ENCODE measurements at places on chromosomes 4 and X. TPM values are rescaled to one million over a fixed set of nuclear protein-coding genes. Genes with fewer than 3 reads are reported as not detected.

DNA sequence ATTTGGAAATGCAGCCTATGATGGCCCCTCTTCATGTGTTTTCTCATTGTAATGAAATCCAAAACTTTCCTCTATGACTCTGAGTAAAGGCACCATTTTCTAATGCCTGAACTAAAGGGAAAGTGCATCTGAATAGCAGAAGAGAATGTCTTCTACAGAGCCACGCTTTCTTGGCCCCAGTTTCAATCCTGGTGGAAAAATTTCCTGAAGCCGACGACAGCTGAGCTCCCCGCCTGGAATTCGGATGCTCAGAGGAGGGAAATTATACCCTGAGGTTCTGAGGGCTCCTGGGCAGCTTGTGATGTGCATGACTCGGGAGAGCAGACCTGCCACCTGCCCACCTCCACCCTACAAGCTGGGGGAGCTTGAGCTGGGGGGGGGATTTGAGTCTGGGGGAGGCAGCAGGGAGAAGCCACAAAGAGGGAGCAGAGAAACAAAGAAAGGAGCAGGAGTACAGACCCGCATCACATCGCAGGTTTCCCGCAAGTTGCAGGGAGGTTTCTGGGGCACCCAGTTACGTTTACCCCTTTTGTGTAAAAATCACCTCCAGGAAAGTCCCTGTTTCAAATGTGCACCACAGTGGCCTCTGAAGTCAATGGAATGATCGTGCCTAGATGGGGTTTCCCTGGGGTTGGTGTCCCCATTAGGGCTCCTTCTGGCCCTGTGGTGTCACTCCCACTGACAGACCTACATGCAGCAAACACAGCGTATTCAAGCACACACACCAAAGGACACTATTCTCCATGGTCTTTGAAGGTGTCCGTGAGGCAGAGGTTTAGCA is 145.6 kb upstream of the RBPJ start:
- no peak for DNase-seq

AFM gene
- total RNA-seq, result not detected

DNA sequence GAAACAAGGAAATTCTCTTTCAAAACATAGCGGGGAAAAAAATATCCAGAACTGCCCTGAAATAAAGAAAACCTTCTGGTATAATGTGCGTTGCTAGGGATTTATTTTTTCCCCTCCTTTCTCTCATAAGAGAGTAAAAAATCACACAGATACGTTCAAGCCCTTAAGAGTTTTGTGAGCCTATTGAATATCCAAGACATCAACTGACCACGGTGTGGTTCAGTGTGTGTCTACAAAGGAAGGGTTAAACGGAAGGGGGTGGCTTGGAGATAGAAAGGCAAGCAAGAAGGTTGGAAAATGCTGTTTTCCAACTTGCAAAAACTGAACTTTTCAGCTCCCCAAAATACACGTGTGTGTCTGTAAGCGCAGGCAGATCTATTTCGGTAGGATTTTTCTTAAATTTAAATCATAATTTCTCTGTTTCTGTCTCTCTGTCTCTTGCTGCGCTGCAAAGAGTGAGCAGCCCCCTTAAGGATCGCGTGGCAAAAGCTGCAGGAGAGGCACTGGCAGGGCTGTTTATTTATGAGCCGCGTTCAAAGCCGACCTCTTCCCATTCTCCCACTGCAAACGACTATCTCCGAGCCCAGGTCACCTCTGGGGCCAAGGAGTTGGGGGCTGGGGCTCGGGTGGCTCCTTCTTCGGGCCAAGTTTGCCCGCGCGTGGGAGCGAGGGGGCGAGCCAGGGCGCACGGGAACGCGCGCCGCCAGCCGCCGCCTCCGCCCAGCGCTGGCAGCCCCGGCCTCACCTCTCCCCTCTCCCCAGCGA is 492 bp upstream of the SLIT2 start:
- no peak for DNase-seq

VCX3A gene
- not detected for total RNA-seq

- no peak for DNase-seq
Measured at GRCh38 chr4:1898681-1899080, 27.5 kb downstream of the NSD2 start.

CSAG3 gene
- total RNA-seq, result not detected

Measured in MG63 (cell line).